ENCODE measurements at places on chromosomes 6 and 20.

GRCh38 chr6:100948381-100949133, 67.4 kb upstream of the ASCC3 start:
- DNase-seq, result no peak

DNA sequence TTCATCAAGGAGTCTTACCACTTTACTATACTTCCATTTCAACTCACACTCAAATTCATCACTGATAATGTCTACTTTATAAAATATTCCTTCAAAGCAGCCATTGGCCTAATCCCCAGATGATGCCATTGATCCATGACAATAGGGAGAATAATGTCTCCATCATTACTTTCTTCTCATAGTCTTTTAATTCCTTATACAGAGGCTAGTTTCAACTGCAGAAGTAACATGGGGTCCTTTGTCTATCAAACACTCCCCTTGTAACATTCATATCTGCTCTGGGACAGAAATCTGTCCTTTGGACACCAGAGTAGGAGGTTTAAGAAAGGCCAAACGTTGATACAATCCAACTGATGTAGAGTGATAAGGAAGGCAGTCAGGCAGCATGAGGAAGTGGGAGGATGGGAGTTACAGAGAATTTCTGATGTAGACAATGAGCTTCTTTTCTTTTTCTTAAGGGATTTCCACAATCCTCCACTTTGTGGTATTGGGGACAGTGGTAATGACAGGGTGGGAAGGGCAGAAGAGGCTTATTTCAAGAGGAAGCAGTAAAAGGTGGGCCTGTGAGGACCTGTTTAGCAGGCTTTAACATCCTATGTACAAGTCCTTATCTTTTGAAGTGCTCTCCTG, 18.9 kb upstream of the HLA-DOA start:
- no peak for DNase-seq

GRCh38 chr20:34268851-34269636, 27.8 kb downstream of the ASIP start:
- DNase-seq, result peak; percentile 59

DNA sequence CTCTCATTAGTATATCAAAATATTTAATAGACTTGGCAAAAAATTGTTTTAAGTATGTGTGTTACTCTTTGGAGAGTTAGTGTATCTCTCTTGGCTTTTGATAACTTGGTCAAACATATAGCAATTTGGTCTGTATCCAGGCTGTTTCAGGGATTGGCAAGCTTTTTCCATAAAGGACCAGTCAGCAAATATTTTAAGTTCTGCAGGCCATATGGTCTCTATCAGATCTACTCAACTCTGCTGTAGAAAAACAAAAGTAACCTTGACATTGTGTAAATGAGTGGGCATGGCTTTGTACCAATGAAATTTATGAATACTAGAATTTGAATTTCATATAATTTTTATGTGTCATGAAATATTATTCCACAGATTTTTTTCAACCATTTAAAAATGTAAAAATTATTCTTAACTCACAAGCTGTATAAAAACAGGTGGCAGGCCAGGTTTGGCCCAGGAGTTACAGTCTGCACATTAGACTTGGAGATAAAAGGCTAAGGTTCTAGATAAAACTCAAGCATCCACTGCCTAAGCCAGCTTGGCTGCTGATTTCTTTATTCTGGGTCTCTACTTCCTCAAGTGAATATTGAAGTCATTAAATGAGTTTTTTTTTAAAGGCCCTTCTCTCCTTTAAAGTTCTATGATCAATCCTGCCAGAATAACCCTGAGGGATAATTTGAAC, 13.7 kb downstream of the GSTA4 start:
- no peak for DNase-seq

GRCh38 chr6:138239774-138240173, 21.5 kb upstream of the PBOV1 start:
- no peak for DNase-seq

- peak; percentile 48 for DNase-seq
Observed at GRCh38 chr6:11824986-11825385, 46.4 kb upstream of the ADTRP start.

- DNase-seq, result no peak
Observed at GRCh38 chr20:46299078-46299477, 9.2 kb downstream of the CDH22 start.

DNA sequence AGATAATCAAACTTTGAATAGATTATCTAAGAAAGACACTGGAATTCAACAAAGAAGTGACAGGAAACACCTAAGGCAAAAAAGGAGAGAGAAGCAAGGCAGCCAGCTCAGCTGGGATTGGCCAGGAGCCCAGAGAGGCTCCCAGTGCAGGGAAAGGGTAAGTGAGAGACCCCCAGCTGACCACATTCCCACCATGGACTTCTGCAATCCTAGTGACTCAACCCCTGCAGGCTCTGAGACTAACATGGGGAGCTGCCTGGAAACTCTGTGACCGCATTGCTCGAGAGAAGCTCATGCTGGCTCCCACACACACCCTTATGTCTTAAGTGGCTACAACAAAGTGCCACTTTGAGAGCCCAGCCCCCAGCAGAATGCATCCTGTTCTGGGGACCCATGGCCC, 215.1 kb downstream of the PACRG start:
- DNase-seq, result peak; percentile 91

GRCh38 chr6:67608099-67608749, 1026.9 kb upstream of the ADGRB3 start:
- DNase-seq, result no peak

DNA sequence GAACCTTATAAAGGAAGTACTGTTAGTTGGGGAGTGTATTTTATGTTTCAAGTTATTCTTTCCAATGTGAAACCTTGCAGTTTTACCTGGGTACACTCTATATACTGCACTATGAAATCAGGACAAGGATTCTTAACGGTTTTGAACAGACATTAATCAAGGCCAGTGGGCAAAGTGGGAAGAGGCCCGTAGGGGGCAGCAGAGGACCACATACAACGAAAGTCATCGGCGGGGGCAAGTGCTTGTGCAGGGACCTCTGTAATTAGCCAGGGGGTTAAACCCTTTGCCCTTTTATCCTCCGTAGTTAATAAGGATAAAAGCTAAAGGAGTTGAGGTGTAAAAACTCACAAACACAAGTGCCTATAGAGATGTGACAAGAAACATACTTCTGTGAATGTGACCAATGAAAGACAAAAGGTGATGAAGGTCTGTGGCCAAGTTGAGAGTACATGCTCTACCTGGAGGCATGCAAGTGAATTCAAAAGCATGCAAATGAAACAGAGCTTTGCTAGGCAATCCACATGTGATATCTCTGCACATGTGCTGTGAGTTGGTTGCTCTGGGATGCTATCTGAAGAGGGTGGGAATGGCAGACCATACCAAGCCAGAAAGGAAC, 392.7 kb upstream of the MAN1A1 start:
- DNase-seq, result peak; percentile 66

DNA sequence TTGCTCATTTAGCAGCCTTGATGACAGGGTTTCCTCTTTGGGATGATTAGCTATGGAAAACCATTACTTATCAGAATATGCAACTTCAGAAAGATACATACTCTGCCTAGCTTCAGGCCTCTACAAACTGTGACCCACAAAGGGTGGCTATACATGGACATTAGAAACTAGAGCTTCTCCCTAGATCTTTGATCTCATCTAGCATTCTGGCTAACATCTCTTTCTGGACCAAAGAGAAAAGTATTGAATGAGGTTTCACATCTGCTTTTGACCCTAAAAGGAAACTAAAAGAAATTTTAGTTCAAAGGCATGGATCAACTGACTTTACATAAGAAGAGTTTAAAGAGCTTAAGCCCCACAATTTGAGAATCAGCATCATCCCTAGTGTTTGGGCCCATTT, 12.4 kb upstream of the HMGN3 start:
- DNase-seq, result no peak

- DNase-seq, result no peak
Observed at GRCh38 chr20:10304471-10305046, 85.9 kb downstream of the SNAP25 start.

DNA sequence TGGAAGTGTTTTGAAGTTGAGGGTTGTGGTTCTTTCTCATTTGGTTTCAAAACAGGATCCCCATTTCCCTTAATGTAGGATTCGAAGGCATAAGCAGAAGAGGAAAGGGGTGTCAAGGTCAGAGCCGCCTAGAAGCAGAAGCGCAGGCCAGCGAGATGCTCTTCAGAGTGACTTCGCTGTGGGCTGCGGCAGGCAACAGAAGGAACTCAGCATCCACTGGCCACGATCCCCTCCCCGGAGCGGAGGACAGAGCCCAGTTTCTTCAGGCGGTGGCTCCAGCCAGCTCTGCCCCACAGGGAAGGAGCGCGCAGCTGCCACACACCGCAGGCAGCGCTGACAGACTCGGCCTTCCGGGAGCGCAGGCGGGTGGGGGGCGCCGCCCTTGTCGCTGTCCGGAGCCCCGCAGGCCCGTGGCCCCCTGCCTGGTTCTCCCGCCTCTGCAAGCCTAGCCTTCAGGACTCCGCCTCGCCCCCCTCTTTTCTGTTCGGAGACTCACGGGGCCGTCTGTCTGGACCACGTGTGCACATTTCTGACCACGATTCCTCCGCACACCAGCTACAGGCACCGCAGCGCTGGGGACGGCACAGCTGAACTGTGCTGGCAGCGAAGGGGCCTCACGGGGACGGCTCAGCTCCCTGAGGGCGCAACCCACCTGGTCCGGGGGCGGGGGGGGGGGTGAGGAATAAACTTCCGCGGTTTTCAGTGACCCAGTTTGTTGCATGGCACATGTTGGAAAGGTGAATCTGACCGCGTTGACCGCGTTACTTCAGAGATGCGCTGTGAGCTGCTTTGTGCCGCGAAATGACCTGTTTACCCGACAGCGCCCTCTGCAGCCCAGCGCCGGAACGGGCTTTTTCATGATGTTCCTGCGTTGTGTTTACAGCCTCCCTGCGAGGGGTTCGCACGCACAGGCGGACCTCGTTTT, 26.1 kb downstream of the TTLL2 start:
- DNase-seq, result peak; percentile 89

- peak; percentile 58 for DNase-seq
Observed at GRCh38 chr20:64053841-64054661, 4.6 kb upstream of the SOX18 start.

GRCh38 chr20:62543470-62544302, 67.9 kb upstream of the GATA5 start:
- DNase-seq, result no peak

- DNase-seq, result no peak
Observed at GRCh38 chr6:111992851-111993250, 61.1 kb upstream of the CCN6 start.

DNA sequence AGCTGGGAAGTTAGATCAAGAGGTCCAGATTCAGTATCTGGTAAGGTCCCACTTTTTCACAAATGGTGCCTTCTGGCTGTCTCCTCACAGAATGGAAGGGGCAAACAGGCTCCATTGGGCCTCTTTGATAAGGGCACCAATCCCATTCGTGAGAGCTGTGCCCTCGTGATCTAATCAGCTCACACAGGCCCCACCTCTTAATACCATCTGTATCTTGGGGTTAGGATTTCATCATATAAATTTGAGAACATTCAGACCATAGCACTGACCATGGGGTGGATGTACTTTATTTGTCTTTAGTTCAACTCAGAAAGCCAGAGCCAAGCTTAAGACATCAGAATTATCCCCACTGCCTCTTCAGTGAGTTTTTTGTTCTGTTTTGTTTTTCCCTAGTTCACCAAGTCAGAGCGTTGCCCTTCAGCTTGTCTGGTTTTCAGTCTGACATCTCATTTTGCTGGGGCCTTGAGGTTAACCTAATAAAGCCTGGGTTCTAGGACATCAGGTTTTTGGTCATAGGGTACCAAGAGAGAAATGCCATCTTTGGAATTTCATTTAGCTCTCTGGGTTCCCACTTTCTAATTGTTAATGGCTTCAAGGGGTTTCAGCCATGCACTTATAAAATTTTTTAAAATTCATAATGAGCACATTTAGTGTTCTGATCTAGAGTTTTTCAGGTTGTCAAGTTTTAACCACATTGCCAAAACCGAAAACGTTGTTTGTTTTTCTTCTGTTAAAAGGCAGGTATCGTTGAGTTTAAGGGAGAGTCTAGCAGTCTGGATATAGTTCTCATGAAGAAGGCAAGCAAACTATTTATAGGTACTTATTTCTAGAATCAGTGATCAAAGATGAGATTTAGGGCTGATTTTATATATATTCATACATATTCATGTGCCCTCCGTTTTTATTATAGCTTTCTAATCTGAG, 19.0 kb downstream of the SENP6 start:
- DNase-seq, result no peak

- no peak for DNase-seq
Observed at GRCh38 chr6:44025226-44025625, 102.0 kb downstream of the MRPL14 start.

- DNase-seq, result no peak
Observed at GRCh38 chr20:1879934-1880333, 15.3 kb upstream of the SIRPA start.

- no peak for DNase-seq
Observed at GRCh38 chr6:129678463-129678862, 31.5 kb downstream of the ARHGAP18 start.

DNA sequence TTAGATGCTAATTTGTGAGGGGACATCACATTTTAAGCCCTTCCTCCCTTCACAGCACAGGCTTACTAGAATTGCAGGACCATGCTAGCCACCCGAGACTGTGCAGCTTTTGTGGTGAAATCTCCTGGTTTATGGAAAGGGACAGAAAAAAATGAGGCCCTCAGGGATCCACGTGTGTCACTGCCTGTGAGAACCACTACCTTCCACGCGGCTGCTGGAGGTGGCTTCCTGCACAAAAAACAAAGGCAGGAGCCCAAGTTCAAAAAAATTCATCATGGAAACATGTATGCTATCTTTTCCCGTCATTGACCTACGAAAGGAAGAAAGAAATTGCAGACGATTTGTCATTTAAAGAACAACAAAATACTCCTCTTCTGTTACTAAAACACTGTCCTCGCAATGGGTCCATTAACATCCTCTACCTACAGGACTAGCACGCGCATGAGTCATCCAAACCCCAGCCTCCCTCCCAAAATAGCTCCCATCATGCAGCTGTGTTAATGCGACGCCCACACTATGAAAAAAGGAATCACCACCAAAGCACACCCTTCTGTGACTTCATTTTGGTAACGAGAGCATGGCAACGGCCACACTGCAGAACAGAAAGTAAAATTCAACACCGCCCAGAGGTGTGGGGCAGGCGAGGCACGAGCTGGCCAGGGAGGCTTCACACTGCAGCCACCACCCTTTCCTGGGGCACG, 45.7 kb downstream of the RAMACL start:
- no peak for DNase-seq

- peak; percentile 46 for DNase-seq
Observed at GRCh38 chr6:71079677-71080076, 122.8 kb upstream of the B3GAT2 start.

GRCh38 chr6:111660531-111660930, 54.9 kb upstream of the TRAF3IP2 start:
- no peak for DNase-seq

GRCh38 chr6:132800656-132801055, 2.2 kb upstream of the SLC18B1 start:
- DNase-seq, result no peak

DNA sequence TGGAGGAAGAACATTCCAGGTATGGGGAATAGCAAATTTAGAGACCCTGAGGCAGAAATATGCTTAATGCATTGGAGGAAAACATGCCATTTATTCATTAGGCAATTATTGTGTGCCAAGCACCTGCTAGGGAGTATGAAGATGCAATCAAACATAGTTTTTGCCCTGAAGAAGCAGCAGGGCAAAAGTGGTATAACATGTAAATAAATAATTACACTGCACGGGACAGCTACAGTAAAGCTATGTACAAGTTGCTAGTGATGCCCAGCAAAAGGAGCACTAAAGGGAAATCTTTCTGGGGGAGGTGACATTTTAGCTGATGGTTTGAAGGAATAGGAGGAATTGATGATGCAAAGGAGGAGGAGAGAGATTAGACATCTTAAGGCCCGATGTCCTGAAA, 624 bp upstream of the TJAP1 start:
- DNase-seq, result no peak

- no peak for DNase-seq
Observed at GRCh38 chr20:61966492-61967244, 99.0 kb downstream of the TAF4 start.

GRCh38 chr6:79048611-79049010, 29.4 kb downstream of the PHIP start:
- DNase-seq, result peak; percentile 37
